ENCODE measurements at places on chromosomes 1 and 21.

GRCh38 chr1:93681101-93681988 lies at the start of gene BCAR3:
BCAR3 (minus strand) TSS chr1:93681837; CDS start chr1:93674930, 6,907 bp downstream.
- no peak for DNase-seq

- DNase-seq = no peak
Measured at GRCh38 chr1:243587823-243588560, 262.1 kb downstream of the AKT3 start.

GRCh38 chr21:33884376-33885171 lies 31.0 kb downstream of the ATP5PO start:
- no peak for DNase-seq

DNA sequence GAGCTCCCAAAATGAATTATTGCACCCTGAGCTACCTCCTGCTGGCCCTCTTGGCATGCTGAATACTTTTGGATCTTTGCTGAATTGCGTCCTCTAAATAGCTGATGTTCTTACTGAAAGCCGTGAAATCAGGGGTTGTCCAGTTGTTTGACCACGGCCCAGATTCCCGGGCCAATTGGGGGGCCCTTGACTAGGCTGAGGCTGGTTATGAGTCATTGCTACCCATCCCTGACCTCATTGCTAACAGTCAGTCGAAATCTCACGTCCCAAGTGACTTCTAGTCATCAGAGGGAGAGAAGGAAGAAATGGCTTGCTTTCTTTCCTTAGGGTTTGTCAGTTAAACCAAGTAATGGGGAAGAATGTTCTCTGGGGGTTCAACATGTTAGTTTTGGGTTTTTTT lies 37.4 kb downstream of the SMYD2 start:
- DNase-seq = no peak

GRCh38 chr1:109589177-109589576 lies 30.2 kb downstream of the GNAT2 start:
- no peak for DNase-seq

DNA sequence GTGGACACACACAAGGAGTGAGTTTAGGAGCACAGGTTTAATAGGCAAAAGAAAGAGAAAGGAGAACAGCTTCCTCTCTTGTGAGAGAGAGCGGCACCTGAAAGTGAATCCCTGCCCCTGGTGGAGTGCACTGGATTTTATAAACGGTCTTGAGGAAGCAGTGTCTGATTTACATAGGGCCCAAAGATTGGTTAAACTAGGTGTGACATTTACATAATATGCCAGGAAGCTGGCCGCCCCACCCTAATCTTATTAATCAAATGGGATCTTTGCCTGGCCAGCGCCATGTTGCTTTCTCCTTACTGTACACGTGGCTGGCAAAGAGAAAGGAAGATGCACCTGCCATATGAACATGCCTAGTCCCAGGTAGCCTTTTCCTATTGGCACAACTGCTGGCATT lies 38.7 kb downstream of the CFH start:
- DNase-seq = no peak

- no peak for DNase-seq
Measured at GRCh38 chr1:147444381-147444780, 96.9 kb upstream of the BCL9 start.

DNA sequence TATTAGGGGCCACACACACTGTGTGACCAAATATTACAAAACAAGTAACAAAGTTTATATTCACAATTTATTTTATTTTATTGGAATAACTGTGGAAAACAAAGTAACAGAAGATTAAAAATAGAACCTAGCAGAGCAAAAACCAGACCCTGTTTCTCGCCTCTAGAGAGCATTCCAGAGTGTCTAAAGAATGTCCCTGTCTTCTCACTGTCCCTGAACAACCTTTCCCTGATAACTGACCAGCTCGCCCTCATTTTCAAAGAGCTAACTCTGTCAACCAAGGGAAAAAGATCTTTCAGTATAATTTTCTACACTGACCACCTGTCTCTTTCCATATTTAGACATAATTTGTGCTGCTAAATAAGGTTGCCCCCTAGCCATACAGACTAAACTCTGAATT lies 646.9 kb downstream of the USP25 start:
- DNase-seq = no peak

DNA sequence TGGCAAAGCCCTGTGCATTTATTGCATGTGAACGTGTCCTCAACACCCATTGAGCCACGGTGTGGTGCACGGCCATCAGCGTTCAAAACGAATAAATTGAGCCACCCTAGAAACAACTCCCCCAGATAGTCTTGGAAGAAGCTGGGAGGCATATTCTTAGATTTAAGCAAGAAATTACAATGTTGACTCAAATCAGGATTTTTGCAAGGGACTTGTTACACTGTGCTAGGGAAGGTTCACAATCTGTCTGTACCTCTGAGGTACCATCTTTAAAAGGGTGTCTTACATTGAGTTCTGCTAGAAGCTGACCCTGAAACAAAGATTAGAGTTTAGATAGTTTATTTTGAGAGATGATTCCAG lies 16.2 kb downstream of the CD247 start:
- no peak for DNase-seq

DNA sequence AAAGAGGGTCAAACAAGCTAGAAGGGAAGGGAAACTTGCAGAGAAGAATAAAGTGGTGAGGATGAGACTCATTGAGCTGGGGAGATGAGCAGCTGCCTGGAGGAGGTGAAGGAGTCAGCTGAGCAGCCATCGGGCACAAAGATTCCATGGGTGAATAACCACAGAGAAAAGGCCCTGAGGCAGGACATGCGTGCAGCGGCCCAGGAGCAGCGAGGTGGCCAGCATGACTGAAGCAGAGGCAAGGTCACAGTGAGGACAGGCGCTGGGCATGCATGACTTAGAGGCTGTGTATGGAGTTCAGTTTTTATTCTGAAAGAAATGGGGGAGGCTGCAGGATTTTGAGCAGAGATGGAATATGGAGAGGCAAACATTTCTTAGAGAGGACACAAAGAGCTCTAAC lies 24.9 kb downstream of the OLFML2B start:
- no peak for DNase-seq

DNA sequence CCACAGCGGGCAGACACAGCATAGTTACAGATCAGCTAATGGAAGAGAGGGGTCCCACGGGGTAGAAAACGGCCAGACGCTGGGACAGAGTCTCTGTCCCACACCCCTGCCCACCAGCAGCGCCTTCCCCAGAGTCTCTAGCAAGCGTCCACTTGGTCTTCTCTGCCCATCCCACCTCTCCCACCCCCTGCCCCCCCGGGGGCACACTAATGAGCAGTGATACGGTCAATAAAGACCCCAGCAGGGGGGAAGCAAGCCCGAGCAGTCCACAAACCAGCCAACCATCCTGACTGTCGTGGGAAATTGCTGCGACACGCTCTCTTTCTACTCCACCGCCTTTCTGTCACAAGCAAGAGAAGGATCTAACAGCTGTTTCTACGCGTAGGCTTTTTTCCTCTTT lies 374.7 kb downstream of the NPHP4 start:
- DNase-seq = peak; percentile 72

GRCh38 chr21:42425591-42425990 lies 21.9 kb downstream of the UBASH3A start:
- no peak for DNase-seq

- DNase-seq = no peak
Measured at GRCh38 chr1:227167276-227168101, 150.8 kb downstream of the CDC42BPA start.

GRCh38 chr1:3367376-3367775 lies 87.1 kb upstream of the ARHGEF16 start:
- DNase-seq = no peak

DNA sequence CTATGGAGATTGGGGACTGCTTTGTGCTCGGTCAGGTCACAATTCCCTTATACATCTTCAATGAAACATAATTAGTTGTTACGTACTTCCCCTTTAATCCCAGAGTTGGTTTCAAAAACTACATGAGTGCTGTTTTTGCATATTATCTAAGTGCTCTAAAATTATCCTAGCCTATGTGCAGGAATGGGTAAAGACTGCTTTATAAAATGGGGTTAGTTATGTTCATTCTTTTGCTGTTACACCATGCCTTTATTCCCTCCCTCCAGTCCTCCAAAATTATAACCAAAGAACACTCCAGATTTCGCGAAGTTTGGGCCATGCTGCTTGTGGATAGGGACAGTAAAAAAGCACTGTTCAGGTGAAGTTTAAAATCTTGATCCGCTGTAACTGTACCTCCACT lies 173.9 kb upstream of the SNX7 start:
- no peak for DNase-seq

DNA sequence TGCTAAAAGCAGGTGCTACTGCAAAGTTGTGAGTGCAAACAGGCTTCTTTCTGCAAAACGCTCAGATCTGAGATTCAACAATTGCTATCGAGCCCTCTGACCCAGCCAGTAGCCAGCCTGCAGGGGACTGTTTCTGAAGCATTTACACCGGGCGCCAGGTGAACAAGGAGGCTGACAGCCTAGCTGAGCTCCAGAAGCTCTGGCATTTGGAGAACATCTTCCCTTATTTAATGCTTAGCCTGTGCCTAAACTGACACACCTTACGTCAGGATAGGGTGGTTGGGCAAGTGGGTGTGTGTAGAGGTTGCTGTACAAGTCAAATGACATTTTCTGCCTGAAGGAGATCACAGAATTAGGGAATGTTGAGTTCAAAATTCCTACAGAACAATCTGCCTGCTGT lies 15.8 kb upstream of the PLA2G2C start:
- DNase-seq = no peak

DNA sequence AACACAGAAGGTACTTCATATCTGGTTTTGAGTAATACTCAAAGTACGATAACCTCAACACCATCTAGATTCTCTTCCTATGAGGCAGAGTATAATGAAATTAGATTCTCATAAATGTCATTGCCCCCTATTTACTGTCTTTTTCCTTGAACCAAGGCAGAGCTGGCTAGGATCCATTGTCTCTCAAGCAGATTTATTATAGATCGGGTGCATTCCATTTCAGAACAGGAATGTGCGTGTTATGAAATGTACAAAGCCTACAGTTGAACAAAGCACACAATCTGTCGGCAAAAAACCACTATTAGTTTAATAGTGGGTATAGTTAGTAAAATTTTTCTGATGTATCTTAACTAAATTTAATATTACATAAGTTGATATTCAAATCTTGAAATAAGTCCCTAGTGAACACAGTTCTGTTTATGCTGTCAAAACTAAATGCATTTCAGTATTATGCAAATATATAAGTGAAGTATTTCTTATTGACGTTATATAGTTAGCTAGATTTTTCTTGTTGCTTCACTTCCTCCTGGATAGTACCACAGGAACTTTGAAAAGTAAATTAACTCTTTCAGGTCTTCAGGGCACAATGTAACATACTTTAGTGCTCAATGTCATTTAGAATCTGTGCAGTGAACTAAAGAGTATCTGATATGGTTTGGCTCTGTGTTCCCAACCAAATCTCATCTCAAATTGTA lies 92.1 kb downstream of the DDAH1 start:
- DNase-seq = no peak

DNA sequence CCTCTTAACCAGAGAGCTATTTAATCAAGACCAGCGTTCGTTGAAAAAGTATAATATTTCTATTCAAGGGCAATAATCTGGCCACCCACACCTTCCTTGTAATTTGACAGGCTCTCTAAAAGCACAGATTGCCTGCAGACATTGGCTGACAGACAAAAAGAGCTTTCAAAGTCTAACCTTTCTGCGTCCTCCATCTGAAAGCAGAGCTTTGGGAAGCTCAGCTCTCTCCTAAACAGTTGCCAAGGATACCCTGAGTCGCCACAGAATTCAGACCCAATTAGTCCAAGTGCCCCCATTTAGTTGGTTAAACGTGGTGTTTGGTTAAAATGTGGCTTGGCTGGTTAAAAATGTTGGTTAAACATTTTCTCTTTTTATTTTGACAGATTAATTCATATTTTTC lies 33.7 kb upstream of the PLA2G2C start:
- no peak for DNase-seq

DNA sequence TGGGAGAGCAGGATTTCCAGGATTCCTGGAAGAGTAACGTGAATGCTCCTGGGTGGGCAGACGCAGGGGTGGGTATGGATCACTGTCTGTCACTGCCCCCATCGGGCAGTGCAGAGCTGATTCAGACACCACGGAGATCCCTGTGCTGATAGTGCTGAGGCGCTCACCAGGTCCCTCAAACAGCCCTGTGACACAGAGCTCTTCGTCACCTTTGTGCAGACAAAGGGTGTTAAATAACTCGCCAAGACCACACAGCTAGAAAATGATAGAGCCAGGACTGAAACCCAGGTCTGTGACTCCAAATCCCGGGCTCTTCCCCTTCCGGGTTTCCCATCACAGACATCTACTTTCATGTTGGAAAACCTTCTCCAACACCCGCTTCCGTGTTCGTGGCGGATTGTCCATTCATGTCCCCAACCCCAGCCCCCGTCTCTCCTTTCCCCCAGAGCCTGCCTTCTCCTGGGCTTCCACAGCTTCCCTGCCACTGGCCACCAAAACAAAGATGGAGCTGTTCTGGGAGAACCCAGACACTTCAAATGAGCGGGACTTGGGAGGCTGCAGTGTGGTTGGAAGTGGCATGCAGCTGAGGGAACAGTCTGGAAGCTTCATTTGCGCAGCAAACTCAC lies 2.6 kb downstream of the EFHD2 start:
- DNase-seq = no peak

DNA sequence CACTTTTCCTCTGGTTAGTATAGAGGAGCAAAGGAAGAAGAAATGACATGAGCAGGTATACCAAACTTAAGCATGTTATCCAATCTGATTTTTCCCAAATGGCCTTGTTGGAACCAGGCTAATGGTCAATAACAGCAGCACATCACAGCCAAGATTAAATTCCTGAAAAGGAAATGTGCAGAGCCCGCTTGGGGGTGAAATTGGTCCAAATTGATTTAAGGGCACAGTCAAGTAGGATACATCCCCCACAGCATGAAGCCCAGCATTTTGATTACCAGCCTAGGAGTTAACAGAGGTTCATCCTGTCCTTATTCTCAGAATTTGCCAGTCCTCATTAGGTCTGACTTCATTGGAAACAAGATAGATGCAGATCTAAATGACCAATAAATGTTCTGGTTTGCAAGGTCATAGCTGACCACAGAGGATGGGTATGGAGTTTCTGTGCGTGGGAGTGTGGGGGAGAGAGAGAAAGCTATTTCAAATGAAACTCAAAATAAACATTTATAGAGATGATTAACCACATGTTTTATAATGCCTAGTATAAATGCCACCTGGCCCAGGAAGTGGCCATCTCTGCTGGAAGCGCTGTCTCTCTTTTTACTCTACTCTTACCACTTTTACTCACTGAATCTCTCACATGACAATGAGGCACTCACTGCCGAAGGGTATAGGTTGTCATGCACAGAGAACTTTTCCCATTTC lies 38.7 kb downstream of the RGS5 start:
- DNase-seq = no peak

GRCh38 chr1:41452704-41453290 lies 31.7 kb downstream of the EDN2 start:
- no peak for DNase-seq
